Renal pelvis (tissue), 12 donors: ENCODE measurements at places on chromosomes 11 and 22. TPM values are rescaled to one million over a fixed set of nuclear protein-coding genes. Genes with fewer than 3 reads are reported as not detected.

The GLYAT gene
- 172 TPM for polyA plus RNA-seq

GRCh38 chr11:125235071-125235471 lies 70.5 kb downstream of the PKNOX2 start:
- no peak for DNase-seq

- peak; percentile 70 for DNase-seq
These were observed 538.4 kb downstream of the FAM181B start for GRCh38 chr11:82195283-82195682.

The MIOX gene
- 4.2 TPM for polyA plus RNA-seq

DNA sequence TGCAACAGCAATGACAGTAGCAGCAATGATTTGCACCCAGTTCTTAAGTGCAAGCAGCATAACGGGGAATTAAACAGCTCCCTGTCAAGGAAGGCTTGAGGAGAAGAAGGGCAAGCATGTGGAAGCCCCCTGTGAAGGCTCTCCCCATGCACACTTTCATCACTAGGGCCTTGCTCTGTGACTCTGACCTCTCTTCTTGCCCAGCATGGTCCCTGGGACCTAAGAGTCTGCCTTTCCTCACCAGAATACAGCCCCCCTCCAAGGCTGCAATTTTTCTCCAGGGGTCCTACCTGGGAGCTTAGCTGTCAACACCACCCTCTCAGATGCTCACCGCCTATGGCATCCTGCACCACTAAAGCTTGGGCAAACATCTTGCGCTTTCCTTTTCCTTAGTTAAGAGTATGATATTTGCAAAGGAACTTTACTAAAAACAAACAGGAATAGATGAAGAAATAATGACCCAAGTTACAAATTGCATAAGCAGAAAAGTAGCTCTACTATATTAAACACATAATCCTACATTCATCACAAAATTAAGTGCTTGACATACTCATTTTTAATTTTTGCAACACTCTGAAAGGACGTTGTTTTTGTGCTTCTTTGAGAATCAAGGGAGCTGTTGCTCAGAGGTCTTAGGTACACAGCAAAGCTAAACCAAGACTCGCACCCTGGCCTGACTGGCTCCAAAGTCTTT lies 187.6 kb downstream of the ADAMTS15 start:
- DNase-seq = no peak

GRCh38 chr11:59011655-59012397 lies 72.5 kb downstream of the GLYATL1 start:
- DNase-seq = no peak

The MYOD1 gene
- polyA plus RNA-seq = not detected

DNA sequence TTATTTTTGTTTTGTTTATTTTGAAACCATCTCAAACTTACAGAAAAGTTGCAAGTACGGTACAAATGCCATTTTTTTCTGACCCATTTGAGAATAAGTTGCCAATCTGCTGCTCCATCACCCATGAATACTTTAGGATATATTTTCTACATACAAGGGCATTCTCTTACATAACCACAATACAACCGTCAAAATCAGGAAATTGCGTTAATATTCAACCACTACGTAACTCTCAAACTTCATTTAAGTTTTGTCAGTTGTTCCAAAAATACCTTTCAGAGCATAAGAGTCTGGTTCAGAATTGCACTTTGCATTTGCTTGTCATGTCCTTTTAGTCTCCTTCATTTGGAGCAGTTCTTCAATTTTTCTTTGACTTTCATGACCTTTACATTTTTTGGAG lies 194.3 kb upstream of the BDNF start:
- DNase-seq = no peak

DNA sequence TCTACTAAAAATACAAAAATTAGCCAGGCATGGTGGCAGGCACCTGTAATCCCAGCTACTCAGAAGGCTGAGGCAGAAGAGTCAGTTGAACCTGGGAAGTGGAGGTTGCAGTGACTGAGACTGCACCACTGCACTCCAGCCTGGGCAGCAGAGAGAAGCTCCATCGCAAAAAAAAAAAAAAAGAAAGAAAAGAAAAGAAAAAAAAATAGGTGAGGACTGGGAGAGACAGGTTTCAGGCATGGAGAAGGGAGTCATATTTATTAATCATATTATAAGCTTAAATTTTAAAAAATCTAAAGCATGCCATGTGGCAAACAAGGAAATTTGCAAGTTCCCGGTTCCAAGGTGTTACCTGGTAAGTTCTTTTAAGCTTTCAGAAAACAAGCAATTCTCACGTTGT lies at the start of gene APOL5:
APOL5 (plus strand) TSS at position 301 of the 400 bp plus-strand sequence; CDS start at position 301, 0 bp downstream.
- DNase-seq = no peak

DNA sequence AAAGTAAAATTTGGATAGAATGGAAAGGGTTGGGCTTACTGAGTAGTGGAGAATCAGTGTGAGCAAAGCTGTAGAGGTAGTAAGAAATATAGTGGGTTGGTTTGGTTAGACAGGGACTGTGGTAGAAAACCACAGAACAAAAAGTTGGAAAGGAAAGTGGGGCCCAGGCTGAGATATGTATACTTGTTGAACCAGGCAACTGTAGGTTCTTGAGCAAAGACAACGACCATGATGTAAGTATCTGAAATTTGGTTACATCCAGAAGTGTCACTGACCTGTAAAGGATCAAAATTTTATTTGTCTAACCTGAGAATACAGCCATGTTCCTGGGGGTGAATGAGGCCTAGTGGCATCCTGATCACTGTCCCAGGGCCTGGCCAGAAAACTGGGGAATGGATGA lies 114.1 kb downstream of the STIM1 start:
- DNase-seq = no peak

- DNase-seq = no peak
These were observed 7.2 kb upstream of the SLN start for GRCh38 chr11:107719073-107719472.

DNA sequence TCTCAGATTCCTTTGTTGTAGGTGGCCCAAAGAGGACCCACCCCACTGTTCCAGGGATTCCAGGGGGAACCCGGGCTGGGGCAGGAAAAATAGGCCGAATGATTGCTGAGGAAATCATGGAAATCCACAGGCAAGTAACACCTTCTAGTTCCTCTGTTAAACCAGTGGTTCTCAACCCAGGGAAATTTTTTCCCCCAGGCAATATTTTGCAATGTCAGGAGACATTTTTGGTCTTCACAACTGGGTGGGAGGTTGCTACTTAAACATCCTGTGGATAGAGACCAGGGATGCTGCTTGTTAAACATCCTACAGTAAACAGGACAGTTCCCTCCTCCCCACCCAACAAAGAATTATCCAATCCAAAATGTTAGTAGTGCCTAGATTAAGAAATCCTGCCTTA lies 84.7 kb downstream of the BTBD10 start:
- no peak for DNase-seq

- no peak for DNase-seq
These were observed 24.9 kb downstream of the ASPHD2 start for GRCh38 chr22:26453812-26454500.

- DNase-seq = no peak
These were observed 246.6 kb downstream of the KIRREL3 start for GRCh38 chr11:126753990-126754389.

- no peak for DNase-seq
These were observed 67.4 kb downstream of the SPECC1L start for GRCh38 chr22:24337894-24338645.

The KDM4E gene
- 0.37 TPM for polyA plus RNA-seq

- no peak for DNase-seq
These were observed 61.0 kb downstream of the BMAL1 start for GRCh38 chr11:13338427-13339069.

The DTX4 gene
- polyA plus RNA-seq = 66.2 TPM

The YAP1 gene
- 171 TPM for polyA plus RNA-seq
